ENCODE measurements at places on chromosomes 5 and 9. TPM values are rescaled to one million over a fixed set of nuclear protein-coding genes. Genes with fewer than 3 reads are reported as not detected.

DNA sequence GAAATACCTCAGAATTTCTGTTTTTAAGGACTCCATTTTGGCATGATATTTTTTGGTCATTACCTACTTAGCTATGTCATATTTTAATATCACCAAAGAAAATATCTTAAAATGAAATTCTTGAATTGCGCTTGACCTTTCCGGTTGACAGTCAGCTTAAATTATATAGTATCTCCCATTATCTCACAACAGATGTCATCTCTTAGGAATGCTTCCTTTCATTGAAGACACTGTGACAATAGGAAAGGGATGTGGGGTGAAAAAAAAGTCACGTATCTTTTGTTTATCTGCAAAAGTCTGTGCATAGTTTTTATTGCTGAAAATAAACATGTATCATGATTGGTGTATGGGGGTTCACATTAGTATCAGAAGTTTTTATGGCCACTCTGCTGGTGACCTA, 105.8 kb downstream of the INVS start:
- H3K4me3 ChIP-seq, result no peak overlapping the region
- no peak overlapping the region for H3K27ac ChIP-seq
- no peak for DNase-seq
- no peaks in the 10 kb centered on the region for H3K27me3 ChIP-seq

DNA sequence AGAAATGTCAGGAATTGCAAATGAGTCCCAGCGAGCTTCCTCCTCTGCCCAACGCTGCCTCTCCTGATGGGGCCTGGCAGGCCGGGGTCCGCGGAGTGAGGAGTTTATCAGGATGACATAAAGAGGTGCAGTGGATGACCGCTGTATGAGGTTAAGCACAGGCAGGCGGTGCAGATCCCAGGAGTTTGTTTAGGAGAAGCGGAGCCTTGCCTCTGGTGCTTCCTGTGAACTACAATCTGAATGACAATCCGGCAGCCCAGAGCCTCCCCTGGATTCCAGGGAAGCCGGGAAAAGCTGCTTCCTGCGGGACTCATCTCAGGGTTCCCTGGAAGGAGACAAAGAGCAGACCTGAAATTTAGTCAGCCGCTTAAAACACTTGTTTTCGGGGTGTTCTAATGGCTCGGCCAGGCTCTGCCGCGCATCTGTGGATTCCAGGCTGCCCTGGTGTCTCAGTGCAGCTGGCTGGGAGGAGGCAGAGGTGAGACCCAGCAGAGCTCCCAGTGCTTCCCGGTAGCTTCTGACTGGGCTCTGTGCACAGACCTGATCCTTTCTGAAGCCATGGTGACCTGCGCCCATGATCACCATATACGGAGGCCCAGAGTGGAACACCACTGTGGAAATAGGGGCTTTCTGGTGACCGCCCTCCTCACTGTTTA, 69.8 kb upstream of the IRX4 start:
- H3K27ac ChIP-seq, result no peak overlapping the region
- H3K4me3 ChIP-seq, result no peak overlapping the region
- H3K36me3 ChIP-seq, result no peaks in the 10 kb centered on the region
- H3K4me1 ChIP-seq, result no peaks in the 10 kb centered on the region
- H3K27me3 ChIP-seq, result peaks cover 10% of the 10 kb centered on the region
- no peak for DNase-seq

GRCh38 chr5:142313682-142314081, 11.1 kb downstream of the SPRY4 start:
- no peak for DNase-seq
- no peak overlapping the region for H3K4me3 ChIP-seq
- no peak overlapping the region for H3K27ac ChIP-seq
- peaks cover 36% of the 10 kb centered on the region for H3K4me1 ChIP-seq
- no peaks in the 10 kb centered on the region for H3K27me3 ChIP-seq

- H3K4me3 ChIP-seq, result peak overlapping the region; percentile 68
- no peaks in the 10 kb centered on the region for H3K36me3 ChIP-seq
- peaks cover 42% of the 10 kb centered on the region for H3K4me1 ChIP-seq
- no peaks in the 10 kb centered on the region for H3K27me3 ChIP-seq
Measured at GRCh38 chr5:54309276-54309675, 1.1 kb downstream of the ARL15 start.

DNA sequence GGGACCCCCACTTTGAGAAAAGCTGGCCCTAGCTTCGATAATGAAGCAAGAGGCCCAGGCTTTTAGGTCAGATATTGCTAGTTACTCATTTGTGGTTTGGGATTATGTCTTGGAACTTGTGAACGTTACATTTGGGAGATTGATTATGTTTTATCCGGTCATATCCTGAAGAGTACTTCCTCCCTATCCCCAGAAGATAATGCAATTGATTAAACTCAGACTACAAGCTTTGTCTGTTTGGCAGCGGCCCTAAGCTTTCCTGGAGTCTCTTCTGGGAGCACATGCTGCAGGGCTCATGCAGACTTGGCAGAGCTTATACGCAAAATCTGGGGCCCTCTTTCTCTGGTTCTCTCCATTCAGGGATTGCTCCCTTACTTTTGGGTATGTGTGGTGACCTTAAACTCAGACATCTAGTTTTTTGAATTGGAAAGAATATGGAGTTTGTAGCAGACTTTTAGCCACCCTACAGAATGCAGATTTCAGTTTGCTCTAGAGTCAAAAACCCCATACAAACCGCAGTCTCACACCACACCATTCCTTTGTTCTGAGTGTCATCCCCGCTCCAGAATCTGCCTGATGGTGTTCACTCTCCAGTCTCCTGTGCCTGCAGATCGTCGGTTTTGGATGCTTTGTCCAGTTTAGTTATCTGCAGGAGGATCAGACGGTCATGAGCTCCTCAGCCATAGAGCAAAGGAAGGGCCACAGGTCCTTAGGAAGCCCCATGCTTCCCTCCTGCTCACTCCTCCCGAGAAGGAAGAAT, 449.5 kb upstream of the TRPC7 start:
- no peak overlapping the region for H3K27ac ChIP-seq
- H3K27me3 ChIP-seq, result no peaks in the 10 kb centered on the region
- H3K4me1 ChIP-seq, result no peaks in the 10 kb centered on the region
- H3K4me3 ChIP-seq, result no peak overlapping the region
- no peaks in the 10 kb centered on the region for H3K36me3 ChIP-seq

- DNase-seq, result peak; percentile 53
- no peaks in the 10 kb centered on the region for H3K36me3 ChIP-seq
- peak overlapping the region; percentile 50 for H3K4me3 ChIP-seq
- peak overlapping the region; percentile 86 for H3K27ac ChIP-seq
- H3K27me3 ChIP-seq, result peaks cover 14% of the 10 kb centered on the region
Measured at GRCh38 chr5:151685749-151686673, 704 bp downstream of the SPARC start.

- no peaks in the 10 kb centered on the region for H3K36me3 ChIP-seq
- H3K4me1 ChIP-seq, result peaks cover 6% of the 10 kb centered on the region
- no peaks in the 10 kb centered on the region for H3K27me3 ChIP-seq
- no peak for DNase-seq
- no peak overlapping the region for H3K4me3 ChIP-seq
Measured at GRCh38 chr9:77826621-77827020, 178.5 kb upstream of the GNA14 start.

Gene CBY3
- total RNA-seq, result not detected

- no peaks in the 10 kb centered on the region for H3K27me3 ChIP-seq
- H3K36me3 ChIP-seq, result no peaks in the 10 kb centered on the region
- H3K27ac ChIP-seq, result no peak overlapping the region
- no peak overlapping the region for H3K4me3 ChIP-seq
Measured at GRCh38 chr9:106668534-106668933, 194.4 kb upstream of the ZNF462 start.

DNA sequence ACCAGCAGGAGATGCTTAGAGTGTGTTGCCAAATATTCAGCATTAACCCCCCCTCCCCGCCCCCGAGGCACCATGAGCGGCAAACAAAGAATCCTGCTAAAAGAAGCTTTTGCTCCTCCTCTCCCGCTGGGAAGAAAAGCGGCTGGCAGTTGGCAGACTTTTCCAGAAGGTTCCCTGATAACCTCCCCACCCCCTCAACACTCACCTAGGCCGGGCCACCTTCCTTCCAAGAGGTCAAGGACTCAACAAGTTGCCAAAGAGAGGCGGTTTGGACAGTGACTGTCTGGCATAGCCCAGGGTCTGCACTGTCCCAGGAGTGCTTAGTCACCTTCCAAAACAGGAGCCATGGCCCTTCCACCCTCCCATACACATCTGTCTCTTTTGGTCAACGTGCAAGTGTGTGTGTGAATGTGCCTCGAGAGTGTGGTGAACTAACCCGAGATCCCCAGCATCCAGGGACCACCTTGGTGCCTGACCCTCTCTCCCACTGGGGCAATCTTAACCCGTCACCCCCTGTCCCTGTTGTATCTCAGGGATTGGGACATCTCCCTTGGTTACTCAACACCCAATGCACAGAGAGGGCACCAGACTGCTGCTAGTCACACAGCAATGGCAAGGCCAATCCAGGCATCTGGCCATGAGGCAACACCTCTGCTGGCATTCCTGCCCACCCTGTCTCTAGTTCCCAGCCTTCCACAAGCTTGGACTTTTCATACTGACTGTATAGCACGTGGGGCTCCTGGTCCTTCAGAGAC, 18.9 kb downstream of the CAMK2A start:
- no peak overlapping the region for H3K4me3 ChIP-seq
- H3K4me1 ChIP-seq, result no peaks in the 10 kb centered on the region
- DNase-seq, result no peak
- no peaks in the 10 kb centered on the region for H3K36me3 ChIP-seq

Gene KIF27
- total RNA-seq, result 3.5 TPM

GRCh38 chr5:134224888-134225779, 739 bp downstream of the PPP2CA start:
- peak overlapping the region; percentile 99 for H3K27ac ChIP-seq
- H3K4me1 ChIP-seq, result peaks cover 44% of the 10 kb centered on the region
- H3K36me3 ChIP-seq, result peaks cover 12% of the 10 kb centered on the region
- H3K27me3 ChIP-seq, result no peaks in the 10 kb centered on the region
- H3K4me3 ChIP-seq, result peak overlapping the region; percentile 98

GRCh38 chr5:173331956-173332479, 3.8 kb upstream of the STC2 start:
- H3K27me3 ChIP-seq, result peaks cover 9% of the 10 kb centered on the region
- no peaks in the 10 kb centered on the region for H3K36me3 ChIP-seq
- peaks cover 31% of the 10 kb centered on the region for H3K4me1 ChIP-seq
- H3K4me3 ChIP-seq, result no peak overlapping the region
- peak; percentile 90 for DNase-seq

- peak within 1 kb of the TSS; percentile 90 for H3K27ac ChIP-seq
- no peaks in the 10 kb centered on the region for H3K27me3 ChIP-seq
- peaks cover 27% of the 10 kb centered on the region for H3K4me1 ChIP-seq
- H3K36me3 ChIP-seq, result peaks cover 13% of the 10 kb centered on the region
- peak; percentile 93 for DNase-seq
- H3K4me3 ChIP-seq, result peak within 1 kb of the TSS; percentile 75
Measured at GRCh38 chr5:442335-443238, at the start of gene EXOC3. Gene EXOC3 (plus strand): TSS chr5:443176. CDS start chr5:446206, 3,030 bp downstream.

DNA sequence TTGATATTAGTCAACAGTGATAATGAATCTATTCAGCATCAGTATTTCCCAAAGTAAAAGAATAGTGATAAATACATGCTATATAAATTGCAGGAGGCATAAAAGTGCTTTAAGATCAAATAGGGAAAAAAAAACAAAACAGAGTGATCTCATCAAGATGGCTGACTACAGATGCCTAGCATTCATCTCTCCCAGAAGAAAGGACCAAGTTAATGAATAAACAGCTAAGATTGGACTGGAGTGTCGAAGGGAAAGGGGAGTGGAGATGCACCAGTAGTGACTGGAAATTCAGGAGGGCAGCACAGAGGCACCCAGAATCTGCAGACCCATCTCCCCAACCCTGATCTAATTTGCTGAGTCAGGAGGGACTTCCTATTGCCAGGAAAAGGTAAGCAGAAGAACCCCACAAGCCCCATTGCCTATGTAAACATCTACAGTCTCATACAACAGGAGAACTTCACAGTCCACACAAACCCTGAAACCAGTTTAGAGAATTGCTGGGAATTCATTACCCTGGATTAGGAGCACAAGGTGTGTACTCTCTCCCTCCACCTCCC, 699.4 kb downstream of the PTPRD start:
- no peaks in the 10 kb centered on the region for H3K36me3 ChIP-seq
- DNase-seq, result no peak
- H3K4me3 ChIP-seq, result no peak overlapping the region
- no peaks in the 10 kb centered on the region for H3K4me1 ChIP-seq
- H3K27me3 ChIP-seq, result no peaks in the 10 kb centered on the region

DNA sequence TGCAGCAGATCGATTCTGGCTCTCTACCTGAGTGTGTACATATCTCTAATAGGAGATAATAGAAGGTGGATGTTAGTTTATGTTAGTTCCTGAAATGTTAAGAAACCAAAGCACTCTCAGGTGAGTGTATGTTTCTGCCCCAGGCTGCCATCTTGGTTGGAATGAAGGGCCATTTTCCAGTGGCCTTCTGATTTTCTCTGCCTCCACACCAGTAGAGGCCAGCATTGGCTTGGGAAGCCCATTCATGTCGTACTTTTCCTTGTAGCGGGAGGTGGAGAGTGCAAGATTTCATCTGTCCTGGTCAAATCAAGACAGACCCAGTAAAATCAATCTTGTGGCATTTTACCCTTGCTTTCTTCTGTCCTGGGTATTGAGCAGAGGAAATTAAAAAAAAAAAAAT, 91.0 kb downstream of the GAS1 start:
- H3K27me3 ChIP-seq, result no peaks in the 10 kb centered on the region
- H3K4me1 ChIP-seq, result peaks cover 8% of the 10 kb centered on the region
- H3K4me3 ChIP-seq, result no peak overlapping the region
- no peaks in the 10 kb centered on the region for H3K36me3 ChIP-seq

Gene AFF4
- total RNA-seq, result 133 TPM

DNA sequence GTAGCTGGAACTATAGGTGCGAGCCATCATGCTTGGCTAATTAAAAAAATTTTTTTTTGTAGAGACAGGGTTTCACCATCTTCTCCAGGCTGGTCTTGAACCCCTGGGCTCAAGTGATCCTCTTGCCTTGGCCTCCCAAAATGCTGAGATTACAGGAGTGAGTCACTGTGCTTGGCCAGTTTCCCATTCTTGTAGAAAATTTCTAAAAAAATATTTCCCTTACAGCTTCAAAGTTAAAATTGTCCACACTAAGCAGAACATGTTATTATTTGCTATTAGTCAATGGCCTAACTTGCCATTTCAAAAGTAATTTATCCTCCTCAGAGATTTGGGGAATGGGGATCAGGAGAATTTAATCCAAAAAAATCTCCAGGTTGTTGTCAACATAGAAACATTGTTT, 40.1 kb downstream of the SLC38A9 start:
- DNase-seq, result no peak
- no peaks in the 10 kb centered on the region for H3K36me3 ChIP-seq
- no peaks in the 10 kb centered on the region for H3K27me3 ChIP-seq
- peaks cover 5% of the 10 kb centered on the region for H3K4me1 ChIP-seq
- no peak overlapping the region for H3K4me3 ChIP-seq

- H3K4me3 ChIP-seq, result no peak overlapping the region
- H3K4me1 ChIP-seq, result peaks cover 72% of the 10 kb centered on the region
- no peaks in the 10 kb centered on the region for H3K27me3 ChIP-seq
- H3K36me3 ChIP-seq, result no peaks in the 10 kb centered on the region
Measured at GRCh38 chr5:170275376-170275994, 22.1 kb downstream of the LCP2 start.

DNA sequence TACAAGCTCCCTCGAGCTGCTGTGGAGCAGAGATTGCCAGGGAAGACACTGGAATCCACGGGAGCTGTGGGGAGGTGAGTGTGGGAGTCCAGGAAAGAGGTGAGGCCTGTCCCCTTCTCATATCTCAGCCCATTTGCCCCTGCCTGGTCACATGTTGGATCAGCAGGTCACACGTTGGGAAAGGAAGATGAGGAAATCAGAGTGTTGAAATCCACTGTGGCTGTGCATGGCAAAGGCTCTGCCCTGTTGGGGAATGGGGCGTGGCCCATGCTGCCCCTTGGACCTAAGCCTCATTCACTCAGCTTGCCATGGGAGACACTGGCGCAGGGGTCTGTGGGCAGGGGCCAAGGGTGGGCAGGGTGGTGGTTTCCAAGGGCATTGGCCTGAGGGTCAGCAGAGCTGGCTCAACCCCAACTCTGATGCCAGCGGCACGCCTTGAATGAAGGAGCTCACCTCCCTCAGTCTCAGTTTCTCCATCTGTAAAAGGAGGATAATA, 85.4 kb upstream of the CPEB4 start:
- DNase-seq, result peak; percentile 65
- no peak overlapping the region for H3K4me3 ChIP-seq
- no peaks in the 10 kb centered on the region for H3K27me3 ChIP-seq
- H3K27ac ChIP-seq, result no peak overlapping the region
- H3K4me1 ChIP-seq, result peaks cover 4% of the 10 kb centered on the region
- H3K36me3 ChIP-seq, result no peaks in the 10 kb centered on the region

Measured in stomach (tissue), 19 donors.